ENCODE measurements at places on chromosomes 13 and 19.

DNA sequence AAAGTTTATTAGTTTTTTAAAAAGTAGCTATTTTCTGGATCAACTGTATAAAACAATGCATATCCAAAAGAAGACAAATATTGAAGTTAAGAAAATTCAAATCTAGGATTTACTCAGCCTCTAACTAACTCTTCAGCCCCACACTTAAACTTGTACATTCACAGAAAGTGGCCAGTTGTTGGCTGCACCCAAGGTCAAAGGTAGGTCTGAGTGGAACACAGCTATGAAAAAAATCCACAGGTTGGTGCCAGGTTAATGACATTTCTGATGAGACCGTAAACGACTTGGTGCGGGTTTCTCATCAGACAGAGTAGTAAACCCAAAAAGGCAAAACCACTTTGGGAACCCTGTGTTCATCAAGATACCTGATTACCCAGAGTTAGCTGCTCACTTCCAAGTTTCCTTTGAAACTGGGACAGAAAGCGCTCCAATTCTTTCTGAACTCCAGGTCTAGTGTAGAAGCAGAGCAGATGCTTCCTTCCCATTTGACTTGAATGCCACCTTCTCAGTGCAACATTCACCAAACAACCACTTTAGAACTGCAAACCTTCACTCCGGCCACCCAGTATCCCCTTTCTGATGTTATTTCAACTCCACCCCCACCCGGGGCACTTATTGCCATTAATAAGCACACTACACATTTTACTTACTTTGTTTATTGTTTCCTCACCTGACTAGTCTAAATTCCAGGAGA lies 208.3 kb upstream of the STARD13 start:
- no peak for DNase-seq

DNA sequence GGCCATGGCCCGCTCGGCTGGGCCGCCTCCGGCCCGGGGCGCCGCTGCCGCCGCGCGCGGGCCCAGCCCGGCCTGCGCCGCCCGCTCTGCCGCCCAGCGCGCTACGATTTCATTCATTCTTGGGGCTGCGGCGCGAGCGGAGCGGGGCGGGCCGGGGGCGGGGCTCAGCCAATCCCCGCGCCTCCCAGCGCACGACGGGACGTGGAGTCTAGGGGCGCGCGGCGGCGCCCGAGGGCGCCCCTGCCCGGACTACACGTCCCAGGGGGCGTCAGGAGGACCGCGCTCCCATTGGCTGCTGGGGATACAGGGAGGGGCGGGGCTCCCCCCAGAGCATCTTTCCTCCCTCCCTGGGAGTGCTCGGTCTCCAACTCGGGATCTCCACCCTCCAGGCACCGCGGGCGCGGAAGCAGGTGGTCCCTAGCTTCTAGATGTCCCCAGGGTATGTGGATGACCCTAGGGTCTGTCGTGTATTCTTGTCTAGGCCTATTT lies 5.6 kb upstream of the DPF1 start:
- DNase-seq, result peak; percentile 74

DNA sequence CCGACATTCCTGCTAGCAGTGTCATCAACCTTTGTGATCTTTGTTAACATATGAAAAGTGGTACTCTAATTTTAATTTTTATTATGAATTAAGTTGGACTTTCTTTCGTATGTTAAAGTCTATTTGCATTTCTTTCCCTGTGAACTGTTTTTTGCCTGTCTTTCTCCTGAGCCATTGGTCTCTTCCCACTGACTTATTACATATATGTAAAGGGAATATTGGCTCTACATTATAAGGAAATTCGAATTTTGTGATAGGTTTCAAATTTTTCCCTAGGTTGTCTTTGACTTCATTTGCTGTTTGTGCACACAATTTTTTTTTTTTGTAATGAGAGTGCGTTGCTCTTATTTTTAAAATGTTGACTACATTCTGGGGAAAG lies 442 bp upstream of the CDC16 start:
- DNase-seq, result no peak

DNA sequence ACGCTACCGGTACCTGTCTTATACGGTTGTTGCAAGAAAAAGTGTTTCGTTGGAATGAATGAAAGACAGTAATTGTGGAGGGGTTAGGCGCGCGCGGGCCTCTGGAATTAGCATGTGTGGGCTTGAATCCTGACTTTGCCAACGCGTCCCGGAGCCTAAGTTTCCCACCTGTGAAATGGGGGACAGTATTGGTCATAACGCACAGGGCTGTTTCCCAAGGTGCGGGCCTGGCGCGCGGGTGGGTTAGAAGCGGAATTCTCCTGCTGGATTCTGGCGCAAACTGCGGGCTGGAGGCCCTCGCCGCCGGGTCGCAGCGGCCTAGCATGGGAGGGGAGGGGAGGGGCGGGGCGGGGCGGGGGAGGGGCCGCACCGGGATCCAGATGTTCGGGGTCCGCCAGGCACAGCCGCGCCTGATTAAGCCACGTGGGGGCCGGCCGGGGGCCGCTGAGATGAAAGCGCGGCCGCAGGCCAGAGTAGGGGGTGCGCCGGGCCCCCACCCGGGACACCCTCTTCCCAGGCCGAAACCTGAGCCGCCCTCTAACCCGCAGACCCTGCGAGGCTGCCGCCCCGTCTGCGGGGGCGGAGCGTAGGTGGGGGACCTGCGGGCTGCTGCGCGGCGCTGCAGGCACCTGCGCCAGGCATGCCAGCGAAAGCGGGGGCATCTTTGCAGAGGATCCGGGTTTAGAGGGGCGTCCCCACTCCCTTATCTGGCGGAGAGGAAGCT lies 1.2 kb upstream of the TMEM59L start:
- no peak for DNase-seq

- DNase-seq, result no peak
These were observed 2.2 kb downstream of the NBEA start for GRCh38 chr13:34944274-34944634.

DNA sequence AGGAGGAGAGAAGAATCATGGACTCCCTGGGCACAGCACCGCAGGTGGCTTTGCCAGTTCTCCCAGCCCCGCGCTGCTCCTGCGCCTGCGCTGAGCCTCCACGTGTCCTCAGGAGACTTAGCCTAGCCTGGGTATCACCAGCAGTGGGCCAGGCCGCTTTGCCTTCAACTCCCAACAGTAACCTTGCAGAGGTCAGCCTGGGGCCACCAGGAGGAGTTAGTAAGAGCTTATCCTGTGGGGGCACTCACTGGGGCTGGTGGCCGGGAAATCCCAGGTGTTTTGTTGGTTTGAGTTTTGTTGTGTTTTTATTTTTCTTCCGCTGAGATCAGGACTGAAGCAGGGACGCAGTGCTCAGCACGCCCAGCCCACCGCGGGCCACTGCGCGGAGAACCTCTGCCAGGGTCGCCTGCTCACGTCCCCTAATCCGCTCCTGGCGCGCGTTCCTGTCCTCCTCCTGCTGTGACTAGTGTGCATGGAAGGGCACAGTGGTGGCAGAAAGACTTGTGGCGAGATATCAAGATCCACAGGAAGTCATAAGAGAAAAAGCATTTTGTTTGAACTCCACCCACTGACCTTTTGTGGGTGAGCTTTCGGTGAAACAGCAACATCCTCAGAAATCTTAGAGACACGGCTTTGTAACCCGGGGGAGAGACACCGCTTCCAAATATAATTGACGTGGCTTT lies 207.4 kb upstream of the RFC3 start:
- peak; percentile 46 for DNase-seq

- DNase-seq, result no peak
These were observed 39.1 kb downstream of the EFNB2 start for GRCh38 chr13:106496072-106496997.

DNA sequence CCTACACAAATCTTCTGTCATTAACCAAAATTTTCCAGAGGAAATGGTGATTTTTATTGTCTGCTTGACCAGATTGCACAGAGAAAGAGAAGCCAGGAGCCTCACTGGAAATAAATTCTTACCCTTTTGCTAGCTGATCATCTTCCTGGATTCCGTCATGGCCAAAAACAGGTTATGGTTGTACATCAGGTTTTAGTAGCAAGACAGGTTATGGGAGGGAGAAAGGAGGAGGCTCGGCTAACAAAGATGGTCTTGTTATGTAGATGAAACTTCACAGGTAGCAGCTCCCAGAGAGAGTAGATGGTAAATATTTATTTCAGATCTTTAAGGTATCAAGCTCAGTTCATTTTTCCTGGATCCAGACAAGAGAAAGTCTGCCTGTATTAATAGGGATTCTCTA lies 19.7 kb upstream of the CEACAM3 start:
- DNase-seq, result no peak

- no peak for DNase-seq
These were observed 21.4 kb upstream of the IPO5 start for GRCh38 chr13:97932036-97932435.

DNA sequence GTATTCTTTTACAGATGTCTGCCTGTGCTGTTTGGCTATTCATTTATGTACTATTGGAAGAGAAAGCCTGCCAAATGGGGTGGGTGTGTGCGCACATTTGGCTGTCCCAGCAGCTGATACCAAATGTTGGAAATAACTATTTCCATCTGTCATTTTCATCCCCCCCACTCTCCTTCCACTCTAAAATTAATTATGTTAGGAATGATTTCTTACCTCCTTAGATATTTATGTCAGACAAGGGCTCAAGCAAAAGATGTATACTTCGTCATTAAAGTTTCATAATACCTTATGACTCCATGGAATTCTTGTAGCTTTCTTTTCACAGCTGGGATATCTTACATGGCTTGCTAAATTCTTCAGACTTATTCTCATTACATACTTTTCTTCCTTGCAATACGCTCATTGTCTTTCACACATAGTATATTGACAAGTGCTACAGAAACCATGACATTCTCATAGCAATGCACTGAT lies 18.6 kb downstream of the ITM2B start:
- DNase-seq, result no peak

- DNase-seq, result no peak
These were observed at the start of gene S1PR5 for GRCh38 chr19:10517361-10517759. TSS of gene S1PR5 (minus strand) at chr19:10517447. CDS start at chr19:10515011, 2,436 bp downstream.

DNA sequence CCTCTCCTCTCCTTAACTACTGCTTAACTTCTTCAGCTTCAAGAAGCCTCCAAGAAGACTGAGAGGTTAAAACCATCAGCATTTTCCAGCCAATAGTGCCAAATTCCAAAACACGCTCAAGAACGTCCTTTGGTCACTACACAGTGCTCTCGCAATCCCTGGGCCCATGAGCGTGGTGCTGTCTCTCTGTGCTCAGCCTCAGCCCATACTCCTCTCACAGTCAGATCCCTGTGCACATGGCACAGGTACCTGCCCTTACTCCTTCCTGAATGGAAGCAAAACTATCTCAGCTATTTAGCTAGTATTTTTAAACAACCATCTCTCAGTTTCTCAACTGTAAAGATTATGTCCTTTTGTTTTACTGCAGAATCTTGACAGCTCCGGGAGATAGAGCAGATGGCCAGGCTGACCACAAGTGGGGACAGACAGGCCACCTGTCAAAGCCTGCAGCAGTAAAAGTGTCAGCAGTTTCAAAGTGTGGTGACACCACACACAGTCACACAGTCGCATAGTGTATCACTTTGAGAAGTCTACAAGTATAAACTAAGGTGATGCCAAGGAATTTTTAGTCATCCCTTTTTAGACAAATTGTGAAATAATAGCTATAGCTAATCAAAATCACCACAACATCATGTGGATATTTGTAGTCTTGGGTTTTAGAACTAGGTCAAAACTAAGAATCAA lies 35.7 kb downstream of the DZIP1 start:
- DNase-seq, result no peak

DNA sequence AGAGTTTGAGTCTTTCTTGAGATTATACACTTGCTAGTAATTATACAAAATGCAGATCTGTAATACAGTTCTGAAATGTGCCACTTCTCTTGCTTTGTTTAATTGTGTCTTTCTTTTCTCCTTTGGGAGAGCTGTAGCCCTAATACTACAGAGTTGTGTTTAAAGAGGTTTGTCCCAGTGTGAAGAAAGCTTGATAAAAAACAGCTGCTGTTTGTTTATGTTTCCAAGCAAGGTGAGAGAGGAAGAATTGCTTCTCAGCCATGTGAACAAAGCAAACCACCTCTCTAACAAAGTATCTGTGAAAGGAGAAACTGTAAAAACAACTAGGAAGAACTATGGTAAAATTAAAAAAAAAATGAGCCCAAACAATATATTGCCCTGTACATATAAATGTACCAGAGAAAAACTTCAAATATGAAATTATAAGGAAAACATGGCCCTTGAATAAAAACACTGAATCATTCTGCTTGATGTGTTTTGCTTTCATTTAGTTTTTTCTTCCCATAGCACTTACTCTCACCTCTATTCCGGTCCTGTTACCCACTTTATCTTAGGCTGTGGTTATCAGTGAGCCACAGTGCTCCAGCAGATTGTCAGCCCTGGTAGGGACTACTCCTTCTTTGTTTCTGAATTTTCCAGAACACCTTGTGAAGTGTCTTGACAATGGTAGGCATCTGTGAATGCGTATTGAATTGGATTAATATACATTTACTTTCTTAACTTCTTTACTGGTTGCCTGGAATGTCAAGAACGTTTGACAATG lies 257.1 kb downstream of the MTUS2 start:
- DNase-seq, result no peak

- peak; percentile 35 for DNase-seq
These were observed 9.6 kb downstream of the GIPR start for GRCh38 chr19:45677351-45678230.

- DNase-seq, result no peak
These were observed 19.1 kb upstream of the FAM216B start for GRCh38 chr13:42762251-42762650.

DNA sequence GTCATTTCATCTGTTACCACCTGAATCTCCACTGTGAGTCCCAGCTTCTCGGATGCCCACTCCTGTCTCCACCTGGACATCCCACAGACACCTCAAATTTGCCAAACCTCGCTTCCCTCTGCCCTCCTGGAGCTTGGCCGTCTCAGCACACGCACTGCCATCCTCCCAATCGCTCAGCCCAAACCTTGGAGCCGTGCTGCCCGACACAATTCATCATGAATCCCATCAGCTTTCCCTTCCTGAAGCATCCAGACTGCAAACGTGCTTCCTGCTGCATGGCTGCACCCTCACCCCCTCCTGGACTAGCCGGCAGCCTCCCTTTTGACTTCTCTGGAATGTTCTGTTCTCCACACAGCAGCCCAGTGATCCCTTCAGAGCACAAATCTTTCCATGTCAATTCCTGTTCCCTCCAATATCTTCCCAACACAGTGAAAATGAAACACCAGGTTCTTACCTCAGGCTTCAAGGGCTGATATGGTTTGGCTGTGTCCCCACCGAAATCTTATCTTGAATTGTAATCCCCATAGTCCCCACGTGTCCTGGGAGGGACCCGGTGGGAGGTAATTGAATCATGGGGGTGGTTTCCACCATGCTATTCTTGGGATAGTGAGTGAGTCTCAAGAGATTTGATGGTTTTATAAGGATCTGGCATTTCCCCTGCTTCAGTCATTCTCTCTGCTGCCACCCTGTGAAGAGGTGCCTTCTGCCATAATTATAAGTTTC lies 1.1 kb upstream of the PROZ start:
- no peak for DNase-seq
